ENCODE measurements at places on chromosomes 5 and 9.

- DNase-seq: no peak
These were observed 571.3 kb upstream of the TLE4 start for GRCh38 chr9:79000230-79001002.

DNA sequence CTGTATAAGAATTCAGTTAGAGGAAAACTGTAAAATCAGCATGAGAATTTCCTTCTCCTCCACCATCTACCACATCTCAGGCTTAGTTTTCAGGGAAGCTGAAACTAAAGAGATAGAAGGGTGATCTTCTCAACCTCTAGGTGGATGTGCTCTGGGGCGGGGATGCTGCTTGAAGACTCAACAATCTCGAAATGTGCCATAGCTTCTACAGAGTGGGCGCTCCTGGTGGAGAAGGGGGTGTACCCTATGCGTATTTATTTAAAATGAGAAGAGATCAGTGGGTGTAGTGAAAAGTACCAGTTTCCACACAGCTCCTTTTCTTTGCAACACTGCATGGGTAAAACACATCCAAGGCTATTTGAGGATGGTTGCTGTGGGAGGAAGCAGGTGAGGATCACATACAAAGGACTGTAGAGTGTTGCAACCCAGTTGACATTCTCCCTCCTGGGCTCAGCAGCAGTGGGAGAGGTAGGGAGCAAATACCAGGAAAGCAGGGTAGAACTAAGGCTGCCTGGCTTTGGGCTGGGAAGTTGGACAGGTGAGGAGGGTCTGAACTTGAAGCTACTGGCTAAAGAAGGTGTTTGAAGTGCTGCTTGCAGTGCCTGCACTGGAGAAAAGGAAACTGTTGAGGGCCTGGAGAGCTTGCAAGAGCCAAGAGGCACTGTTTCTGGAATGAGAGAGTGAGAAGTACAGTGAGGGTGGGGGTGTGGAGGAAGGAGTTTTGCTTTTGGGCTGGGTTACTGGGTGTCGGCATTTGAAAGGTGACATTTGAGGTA is 73.1 kb downstream of the MAST4 start:
- DNase-seq: no peak

DNA sequence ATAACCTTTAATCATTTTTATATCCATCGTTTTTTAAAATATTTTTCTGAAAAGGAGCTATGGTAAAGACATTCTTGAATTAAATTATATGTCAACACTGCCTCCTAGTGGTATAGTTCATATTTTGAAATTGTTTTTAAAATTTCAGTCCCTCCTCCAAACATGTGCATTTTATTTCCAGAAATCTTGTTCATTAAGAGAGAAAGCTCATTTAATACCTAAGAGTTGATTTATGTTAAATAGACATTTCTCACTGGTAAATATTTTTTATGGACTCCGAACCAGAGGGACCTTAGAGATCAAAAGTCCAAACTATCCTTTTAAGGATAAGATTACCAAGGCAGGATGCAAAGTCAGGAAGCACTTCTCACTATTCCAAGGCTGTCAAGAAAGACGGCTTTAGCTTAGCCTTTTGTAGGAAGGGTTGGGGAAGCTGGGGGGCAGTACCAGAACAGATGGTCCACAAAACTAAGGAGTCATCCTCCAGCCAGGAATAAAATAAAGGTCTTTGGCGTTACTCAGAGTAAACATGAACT is 21.6 kb downstream of the BHMT start:
- peak; percentile 55 for DNase-seq

- DNase-seq: no peak
These were observed 700 bp downstream of the CDO1 start for GRCh38 chr5:115815693-115816225.

- DNase-seq: no peak
These were observed 1.3 kb downstream of the PPP1R26 start for GRCh38 chr9:135480940-135481310.

DNA sequence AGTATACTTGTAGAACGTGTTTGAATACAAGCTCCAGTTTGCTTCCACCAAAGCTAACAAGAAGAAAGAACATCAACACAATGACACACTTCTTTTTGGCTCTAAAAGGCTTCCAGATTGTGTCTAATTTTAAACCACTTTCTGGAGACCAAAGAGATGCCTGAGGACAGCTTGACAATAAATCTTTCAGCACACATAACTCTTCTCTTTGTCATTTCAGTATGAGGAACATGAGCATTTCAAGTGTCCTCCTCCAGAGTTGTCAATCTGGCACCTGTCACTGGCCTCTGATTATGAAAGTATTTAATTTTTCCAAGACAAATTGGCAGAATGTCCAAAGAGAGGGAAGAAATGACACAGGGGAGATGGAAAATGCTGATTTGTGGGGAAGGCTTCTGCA is 79.0 kb upstream of the TLR4 start:
- no peak for DNase-seq

- DNase-seq: no peak
These were observed 44.3 kb downstream of the UBE2QL1 start for GRCh38 chr5:6492934-6493333.

DNA sequence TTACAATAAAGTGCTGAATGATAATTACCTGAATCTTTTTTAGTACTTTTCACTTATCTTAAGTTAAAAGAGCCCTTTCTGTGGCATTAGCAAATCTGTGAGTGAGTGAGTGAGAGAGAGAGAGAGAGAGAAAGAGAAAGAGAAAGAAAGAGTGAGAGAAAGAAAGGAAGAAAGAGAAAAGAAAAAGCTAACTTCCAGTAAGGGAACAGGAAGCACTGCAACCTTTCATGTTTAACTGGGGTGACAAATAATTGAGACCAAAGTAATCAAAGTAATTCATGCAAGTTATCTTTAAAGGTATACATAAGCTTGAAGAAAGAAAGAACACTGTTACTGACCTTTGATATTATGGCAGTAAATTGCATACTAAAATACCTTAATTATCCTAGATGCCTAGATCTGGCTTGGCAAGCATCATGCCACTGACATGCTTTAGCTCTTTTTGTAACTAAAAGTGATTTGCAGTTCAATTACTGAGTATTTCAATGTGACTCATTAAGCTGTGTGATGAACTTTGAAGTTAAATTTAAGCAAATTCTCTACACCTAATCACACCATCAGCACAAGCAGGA is 21.7 kb downstream of the FEM1C start:
- no peak for DNase-seq

GRCh38 chr9:107174441-107174840 is 108.6 kb upstream of the RAD23B start:
- DNase-seq: no peak

GRCh38 chr5:173237143-173237874 is 2.3 kb upstream of the NKX2-5 start:
- DNase-seq: no peak

DNA sequence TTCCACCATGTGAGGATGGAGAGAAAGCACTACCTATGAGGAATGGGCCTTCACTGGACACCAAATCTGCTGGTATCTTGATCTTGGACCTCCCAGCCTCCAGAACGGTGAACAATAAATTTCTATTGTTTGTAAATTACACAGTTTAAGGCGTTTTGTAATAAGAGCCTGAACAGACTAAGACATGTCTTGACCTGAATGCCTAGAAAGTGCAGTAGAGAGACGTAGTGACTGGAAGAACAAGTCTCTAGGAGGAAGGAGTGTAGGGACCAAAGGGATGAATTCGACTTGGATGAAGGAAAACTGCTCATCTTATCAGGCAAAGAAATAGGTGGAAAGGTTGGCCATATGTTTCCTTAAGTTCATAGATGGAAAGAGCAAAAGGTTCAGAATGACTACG is 309.8 kb upstream of the RGMB start:
- peak; percentile 85 for DNase-seq

DNA sequence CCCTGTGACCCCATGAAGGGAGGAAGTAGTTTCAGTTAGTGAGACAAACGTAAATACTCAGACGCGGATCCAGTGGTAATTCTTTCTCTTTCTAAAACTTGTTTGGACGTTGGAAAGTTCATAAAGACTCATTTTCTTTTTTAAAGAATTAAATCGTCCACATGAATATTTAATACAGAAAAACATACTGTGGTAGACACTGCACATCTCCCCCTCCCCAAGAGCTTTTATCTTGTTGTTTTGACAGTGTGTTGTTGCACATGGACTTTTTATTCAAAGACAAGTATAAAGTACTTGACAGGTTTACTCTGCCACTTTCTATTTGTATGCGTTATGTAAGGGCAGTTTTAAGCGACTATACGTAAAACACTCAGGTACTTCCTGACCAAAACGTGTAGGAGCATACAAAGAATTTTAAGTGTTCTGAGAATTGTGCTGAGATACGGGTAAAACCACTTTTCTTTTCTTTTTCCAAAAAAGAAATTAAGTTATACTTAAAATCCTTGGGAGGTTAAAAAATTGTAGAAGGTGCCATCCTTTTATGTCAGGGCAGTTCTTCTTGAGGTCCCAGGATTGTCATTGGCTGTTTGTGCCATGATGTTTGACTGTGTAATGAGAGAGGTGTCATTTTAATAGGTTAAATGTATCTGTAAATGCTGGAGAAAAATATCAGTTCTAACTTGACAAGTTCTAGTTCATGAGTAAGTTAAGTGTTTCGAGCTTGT is 1.3 kb downstream of the NIPBL start:
- peak; percentile 79 for DNase-seq

- no peak for DNase-seq
These were observed 167.7 kb upstream of the MPDZ start for GRCh38 chr9:13446938-13447842.

DNA sequence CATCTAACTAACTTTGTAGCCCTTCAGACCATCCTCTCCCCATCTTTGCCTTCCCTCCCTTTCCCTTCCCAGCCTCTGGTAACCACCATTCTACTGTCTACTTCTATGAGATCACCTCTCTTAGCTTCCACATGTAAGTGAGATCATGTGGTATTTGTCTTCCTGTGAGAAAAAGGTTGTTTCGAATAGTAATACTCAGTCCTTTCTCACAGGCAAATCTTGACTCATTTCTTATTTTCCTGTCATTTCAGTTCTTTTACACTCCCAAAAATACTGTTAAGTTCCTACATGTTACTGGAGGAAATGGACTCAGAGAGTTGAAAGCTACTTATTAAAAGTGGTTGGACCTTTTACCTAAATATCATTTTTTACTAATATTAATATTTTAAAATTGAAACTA is 82.1 kb downstream of the SLF1 start:
- peak; percentile 48 for DNase-seq

- no peak for DNase-seq
These were observed 8.5 kb downstream of the PTGS1 start for GRCh38 chr9:122379340-122379739.

- no peak for DNase-seq
These were observed 32.9 kb downstream of the ANKH start for GRCh38 chr5:14838396-14839319.

GRCh38 chr5:102229685-102230084 is 66.4 kb downstream of the SLCO4C1 start:
- no peak for DNase-seq

DNA sequence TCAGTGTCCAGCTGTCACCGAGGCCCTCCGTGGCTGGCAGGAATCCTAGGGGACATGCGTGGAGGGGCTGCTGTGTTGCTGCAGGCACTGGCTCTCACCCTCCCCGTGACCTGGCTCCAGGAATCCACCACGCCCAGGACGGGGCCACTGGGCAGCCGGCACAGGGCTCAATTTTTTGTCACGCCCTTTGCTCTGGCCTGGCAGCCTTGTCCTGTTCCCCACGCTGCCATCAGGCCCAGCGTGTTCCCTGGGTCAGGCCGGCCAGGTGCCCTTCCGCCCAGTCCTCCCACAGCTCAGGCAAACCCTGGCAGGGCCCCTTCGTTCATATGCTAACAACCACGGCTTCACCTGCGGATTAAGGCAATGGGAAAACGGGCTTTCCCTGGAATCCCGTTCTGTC is 37.3 kb downstream of the PROP1 start:
- no peak for DNase-seq

- no peak for DNase-seq
These were observed 78.1 kb downstream of the MACROH2A1 start for GRCh38 chr5:135320718-135321484.

DNA sequence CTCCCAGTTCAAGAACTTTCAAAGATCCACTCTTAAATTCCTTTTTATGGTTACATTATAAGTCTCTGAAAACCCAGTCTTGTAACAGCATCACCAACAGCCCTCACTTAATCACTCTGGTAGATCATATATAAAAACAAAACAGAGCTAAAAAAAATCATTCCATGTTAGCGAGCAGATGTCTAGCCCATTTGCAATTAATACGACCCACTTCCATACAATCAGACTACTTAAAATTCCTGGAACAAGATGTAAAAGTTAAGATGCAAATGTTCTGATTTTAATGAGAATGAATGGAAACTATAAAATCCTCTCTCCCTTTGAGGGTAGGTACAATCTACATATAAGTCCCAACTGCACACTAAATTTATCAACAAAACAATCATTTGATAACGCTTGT is 167.0 kb downstream of the MED27 start:
- DNase-seq: no peak

GRCh38 chr5:33824516-33825195 is 67.1 kb downstream of the ADAMTS12 start:
- no peak for DNase-seq

- peak; percentile 69 for DNase-seq
These were observed 30.7 kb downstream of the EXOC3 start for GRCh38 chr5:473551-474192.

DNA sequence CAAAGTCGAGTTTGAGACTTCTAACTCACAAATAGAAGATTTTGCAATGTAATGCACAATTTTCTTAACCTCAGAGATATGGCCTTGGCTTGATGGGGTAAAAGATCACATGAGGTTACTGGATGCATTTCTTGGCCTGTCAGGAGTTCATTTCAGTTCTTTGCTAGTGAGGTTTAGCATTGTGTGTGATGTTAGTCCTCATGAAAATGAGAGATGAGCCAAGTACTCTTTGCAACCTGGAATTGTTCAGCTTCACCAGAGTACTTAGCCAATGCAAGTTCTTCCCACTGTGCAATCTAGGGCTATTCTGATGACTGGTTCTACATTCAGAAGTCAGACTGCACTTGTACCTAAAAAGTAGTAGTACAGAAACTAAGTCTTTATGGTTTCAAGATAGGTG is 24.9 kb downstream of the GNAQ start:
- DNase-seq: no peak

GRCh38 chr5:80569961-80570786 is at the start of gene ANKRD34B:
TSS of gene ANKRD34B (minus strand) at chr5:80570280. CDS start at chr5:80560019, 10,261 bp downstream.
- peak; percentile 33 for DNase-seq

DNA sequence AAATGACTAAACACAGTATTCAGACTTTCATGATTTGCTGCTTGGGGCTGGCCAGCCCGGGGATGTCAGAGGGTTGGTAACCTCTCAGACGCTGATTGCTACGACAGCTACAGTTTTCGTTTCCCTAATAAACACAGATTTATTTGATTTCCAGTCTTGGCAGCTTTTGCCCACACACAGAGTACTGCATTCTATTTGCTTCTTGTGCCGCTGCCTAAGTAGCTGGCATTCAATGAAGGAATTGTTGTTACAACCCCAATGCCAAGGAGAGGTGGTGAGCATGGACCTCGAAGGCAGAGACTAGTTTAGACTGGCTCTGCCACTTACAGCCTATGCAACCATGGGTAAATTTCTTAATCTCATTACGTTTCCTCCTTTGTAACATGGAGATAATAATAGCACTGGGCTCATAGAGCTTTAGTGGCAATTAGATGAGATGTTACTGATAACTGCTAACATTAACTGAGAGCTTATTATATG is 247.1 kb upstream of the PANK3 start:
- peak; percentile 27 for DNase-seq
